Coronary artery (tissue), 2 donors: ENCODE measurements at places on chromosomes 7 and 10.

GRCh38 chr7:125848157-125848556 lies 918.5 kb upstream of the POT1 start:
- no peak for DNase-seq

DNA sequence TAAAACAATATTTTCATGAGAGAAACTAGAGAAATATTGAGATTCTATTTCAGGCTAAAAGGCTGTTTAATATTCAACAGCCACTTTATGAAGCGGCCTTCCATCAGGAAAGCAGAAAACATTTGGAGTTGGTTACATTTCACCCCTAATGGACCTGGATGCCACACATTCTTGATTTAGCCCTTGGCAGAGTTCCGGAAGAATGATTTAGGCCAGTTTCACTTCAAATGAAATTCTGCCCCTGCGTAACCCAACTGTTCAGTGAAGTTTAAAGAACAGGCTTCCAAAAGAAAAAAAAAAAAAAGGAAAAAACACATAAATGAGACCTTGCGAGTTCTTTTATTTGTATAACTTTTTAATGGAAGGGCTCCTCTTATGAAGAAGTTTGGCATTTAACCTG lies 239.2 kb upstream of the AKR1E2 start:
- DNase-seq: no peak

- no peak for DNase-seq
Observed at GRCh38 chr10:32210306-32211045, 136.5 kb downstream of the EPC1 start.

DNA sequence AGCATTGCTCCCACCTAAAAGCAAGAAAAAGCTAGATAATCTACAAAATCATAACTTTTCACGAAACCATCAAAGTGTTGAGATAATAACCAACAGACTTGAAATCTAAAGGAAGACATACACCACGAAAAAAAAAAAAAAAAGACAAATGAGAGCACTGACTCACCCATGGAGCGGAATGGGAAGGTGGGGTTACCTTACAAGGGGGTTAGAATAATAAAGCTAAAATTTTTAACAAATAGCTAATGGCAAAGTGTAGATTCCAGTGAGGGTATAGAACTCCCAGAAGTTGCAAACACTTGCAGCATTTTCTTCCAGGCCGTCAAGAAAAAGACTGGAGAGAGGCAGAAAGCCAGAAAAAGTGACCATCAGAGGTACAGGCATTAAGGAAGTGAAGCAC lies 27.2 kb downstream of the IPMK start:
- DNase-seq: no peak

GRCh38 chr7:84218681-84219080 lies 24.1 kb upstream of the SEMA3A start:
- no peak for DNase-seq

GRCh38 chr10:30529373-30529998 lies 95.5 kb downstream of the MAP3K8 start:
- DNase-seq: peak; percentile 80

- no peak for DNase-seq
Observed at GRCh38 chr7:114922652-114923402, 933 bp downstream of the MDFIC start.

DNA sequence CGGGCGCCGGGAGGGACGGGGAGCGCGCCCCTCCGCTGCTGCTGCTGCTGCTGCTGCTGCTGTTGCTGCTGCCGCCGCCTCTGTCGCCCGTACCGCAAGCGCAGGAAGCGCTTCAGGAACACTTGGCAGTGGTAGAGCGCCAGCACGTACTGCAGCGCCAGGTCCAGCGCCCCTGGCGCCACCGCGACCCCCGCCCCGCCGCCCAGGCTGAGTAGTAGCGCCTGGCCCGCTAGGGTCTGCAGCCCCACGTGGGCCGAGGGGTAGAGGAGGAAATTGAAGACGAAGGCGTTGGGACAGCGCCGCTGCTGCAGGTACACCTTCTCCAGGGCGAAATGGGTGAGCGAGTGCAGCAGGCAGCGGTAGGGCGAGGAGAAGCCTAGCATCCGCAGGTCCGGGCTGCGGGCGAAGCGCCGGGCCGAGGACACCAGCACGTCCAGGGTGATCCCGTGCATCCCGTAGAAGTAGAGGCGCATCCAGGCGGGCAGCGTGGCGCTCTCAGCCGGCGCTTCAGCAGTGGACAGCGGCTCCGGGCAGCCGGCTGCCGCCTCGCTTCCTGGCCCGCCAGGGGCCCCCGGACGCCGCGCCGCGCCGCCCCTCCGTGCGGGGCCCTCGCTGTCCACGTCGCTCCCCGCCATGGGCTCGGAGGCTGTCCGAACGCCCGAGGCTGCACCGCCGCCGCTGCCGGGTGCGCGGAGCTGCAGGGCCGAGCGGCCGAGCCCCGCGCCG lies at the start of gene TMEM229A:
TMEM229A (minus strand) TSS at position 699 of the 726 bp plus-strand sequence; CDS start at position 635, 64 bp downstream.
- no peak for DNase-seq

- no peak for DNase-seq
Observed at GRCh38 chr7:47931005-47932004, 17.0 kb downstream of the PKD1L1 start.

DNA sequence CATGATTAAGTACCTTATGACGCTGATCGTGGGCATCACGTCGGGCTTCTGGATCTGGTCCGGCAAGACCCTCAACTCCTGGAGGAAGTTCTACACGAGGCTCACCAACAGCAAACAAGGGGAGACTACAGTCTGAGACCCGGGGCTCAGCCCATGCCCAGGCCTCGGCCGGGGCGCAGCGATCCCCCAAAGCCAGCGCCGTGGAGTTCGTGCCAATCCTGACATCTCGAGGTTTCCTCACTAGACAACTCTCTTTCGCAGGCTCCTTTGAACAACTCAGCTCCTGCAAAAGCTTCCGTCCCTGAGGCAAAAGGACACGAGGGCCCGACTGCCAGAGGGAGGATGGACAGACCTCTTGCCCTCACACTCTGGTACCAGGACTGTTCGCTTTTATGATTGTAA lies 2.5 kb downstream of the FZD1 start:
- DNase-seq: no peak

- no peak for DNase-seq
Observed at GRCh38 chr7:84181628-84182027, 13.0 kb downstream of the SEMA3A start.

DNA sequence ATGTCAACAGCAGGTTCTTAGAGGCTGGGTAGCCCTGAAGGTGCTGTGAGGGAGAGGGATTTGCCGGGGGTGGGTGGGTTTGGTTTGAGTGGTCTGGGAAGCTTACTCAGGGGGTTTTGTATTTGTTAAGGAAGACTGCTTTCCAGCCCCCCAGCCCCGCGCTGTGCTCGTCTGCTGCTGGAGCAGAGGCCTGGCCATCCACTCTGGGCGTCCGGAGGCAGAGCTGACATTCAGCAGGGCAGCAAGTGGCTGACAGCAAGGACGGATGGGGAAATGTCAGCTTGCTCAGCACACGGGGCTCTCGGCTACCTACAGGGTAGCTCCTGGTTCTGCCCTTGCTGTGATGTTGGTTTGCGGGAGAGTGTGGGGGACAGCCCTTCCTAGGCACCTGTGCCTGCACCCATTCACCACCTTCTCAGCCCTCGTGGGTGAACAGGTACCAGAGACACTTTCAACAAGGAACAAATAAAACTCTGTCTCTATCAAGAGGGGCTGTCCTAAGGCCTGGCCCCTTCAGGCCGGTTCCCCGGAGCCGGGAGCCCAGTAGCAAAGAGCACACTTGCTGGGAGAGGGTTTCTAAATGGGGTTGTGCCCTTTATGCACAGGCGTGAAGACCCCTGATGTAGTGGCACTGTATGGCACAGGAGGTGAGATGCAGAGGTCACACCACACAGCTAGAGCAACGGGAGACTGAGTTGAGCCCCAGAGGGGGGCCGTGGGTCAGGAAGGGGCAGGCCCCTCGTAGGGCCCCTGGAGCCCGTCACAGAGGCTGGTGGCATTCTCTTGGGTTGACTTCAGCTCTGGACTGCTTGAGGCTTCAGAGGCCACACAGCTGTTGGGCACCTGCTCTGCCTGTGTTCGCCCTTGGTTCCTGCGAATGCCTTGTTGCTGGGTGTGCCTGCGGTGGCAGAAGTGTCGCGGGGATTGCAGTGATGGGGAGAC lies 72.2 kb upstream of the SHH start:
- DNase-seq: no peak

- DNase-seq: no peak
Observed at GRCh38 chr7:33495207-33495606, 365.8 kb downstream of the BBS9 start.

GRCh38 chr10:96657385-96657784 lies 62.9 kb downstream of the PIK3AP1 start:
- no peak for DNase-seq

DNA sequence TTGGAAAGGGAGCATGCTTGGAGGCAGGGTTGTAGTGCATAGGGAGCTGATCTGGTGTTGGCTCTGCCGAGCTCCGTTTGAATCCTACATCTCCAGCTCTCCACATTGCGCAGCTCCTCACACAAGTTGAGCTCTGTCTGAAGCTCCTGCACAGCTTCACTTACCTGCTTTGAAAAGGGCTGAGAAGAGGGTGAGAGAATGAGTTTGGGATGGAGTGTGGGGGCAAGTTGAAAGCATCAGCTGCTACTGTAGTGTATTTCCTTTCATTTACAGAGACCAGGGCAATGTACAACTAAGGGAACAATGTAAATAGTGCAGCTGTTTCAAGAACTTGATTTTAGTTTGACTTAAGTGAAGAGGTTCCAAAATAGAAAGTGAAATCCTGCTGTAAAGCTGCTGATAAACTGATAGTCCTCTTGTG lies 88.5 kb downstream of the VTI1A start:
- DNase-seq: no peak

DNA sequence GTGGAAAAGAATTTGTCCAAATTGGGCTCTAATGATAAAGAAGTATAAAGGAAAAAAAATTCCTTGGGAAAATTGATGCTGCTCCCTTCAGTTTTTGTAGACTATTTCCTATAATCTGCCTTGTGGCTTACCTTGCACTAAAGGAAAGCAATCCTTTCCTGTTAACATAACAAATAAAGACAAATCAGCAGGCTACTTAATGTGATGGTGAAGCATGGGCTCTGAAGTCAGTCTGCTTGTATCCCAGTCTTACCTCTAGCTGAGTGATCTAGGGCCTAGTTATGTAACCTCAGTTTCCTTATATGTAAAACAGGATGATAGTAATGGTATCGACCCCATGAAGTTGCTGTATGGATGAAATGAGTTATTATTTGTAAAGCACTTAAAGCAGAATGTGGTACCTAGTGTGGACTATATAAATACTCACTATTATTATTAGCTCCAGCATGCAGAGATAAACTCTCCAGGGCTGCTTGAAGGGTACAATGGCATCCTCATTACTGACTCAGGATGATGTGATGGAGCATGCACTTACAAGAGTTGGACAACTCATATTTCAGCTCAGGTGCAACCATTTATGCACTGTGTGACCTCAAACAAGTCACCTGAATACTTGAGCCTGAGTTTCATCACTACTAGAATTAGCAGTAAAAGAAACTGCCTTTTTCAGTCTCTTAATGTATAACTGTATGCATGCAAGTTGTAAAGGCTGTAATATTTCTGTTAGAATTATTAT lies 156.1 kb downstream of the DKK1 start:
- DNase-seq: no peak

DNA sequence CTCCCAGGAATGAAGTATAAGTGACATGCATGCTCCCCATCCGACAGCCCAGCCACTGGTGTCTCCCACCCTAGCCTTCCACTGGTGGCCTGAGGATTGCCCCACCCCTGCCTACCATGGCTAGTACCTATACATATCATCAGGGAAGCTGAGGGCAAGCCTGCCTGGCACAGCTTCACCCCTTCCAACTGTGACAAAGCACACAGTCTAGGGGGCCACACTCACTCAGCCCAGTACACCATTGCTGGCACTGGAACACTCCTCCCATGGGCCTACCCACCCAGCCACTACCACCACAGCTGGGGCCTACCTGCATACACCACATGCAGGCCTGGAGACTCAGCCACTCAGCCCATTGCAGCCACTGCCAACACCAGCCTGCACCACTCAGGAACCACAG lies 393.1 kb upstream of the STEAP1 start:
- DNase-seq: no peak

DNA sequence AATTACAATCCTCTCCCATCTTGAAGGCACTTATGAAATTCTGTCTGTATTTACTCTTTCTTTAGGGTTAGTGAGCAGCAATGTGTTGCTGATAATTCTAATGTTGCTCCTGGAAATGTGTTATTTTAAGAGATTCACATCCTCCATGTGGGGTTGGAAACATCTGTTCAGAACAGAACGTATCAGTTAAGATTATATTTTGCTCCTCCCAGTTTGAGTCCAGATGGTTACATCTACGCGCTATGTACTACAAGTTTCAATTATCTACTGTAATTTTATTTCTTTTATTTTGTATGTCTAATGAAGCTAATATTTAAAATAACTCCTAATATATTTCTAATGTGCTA lies 250.6 kb upstream of the KLF6 start:
- DNase-seq: no peak

DNA sequence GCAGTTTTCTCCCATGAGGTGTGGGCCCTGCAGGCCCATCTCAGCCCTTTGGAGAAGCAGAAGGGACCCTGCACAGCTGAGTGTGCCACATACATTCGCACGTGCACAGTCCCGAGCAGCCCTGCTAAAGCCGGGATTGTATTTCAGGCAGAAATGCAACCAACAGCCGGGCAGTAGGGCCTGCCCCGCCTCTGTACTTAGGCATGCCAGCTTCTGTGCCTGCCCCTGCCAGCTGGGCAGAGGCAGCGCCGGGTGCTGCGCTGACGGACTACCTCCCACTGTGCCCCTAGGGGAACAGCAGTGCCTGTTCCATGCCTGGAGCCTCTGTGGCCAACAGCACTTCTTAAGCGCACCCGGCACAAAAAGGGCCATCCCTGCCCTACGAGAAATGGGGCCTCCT lies 170.3 kb downstream of the NEURL1 start:
- DNase-seq: no peak

- DNase-seq: no peak
Observed at GRCh38 chr7:150874401-150875198, 22.3 kb downstream of the AOC1 start.

- no peak for DNase-seq
Observed at GRCh38 chr10:120713573-120714205, 137.5 kb upstream of the WDR11 start.

DNA sequence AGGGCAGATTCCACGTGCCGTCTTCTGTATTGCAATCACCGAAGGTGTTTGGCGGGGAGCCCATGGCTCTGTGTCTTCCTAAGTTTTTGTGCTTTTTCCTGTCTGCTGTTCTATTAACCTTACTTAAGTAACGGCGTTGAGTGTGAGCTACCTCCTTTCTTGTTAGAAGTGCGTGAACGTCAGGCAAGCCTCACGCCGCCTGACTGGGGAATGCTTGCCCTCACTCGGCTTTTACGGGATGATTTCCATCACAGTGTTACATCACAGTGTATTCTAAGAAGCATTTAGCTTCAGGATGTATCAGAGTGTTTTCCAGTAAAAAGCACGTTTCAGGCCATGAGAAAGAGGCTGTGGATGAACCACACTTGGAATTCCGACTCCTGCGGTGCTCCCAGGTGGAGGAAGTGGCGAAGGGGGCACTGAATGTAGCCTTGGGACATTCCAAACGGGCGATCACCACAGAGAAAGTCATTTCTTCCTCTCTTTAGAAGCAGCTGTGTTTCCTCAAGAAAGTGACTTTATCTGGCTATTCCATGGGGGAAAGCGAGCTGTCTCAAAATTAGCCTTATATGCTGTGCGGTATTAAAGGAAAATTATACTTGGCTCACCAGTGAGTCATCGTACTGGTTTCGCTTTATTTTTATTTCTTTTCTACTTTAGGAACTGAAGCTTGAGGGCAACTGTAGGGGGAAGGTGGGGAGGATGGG lies 290.7 kb downstream of the KLF6 start:
- DNase-seq: peak; percentile 86

- DNase-seq: no peak
Observed at GRCh38 chr10:16521311-16522016, at the start of gene C1QL3. Gene C1QL3 (minus strand): TSS chr10:16521879. CDS start chr10:16521065, 814 bp downstream.
